ENCODE measurements at places on chromosomes 5 and 9. TPM values are rescaled to one million over a fixed set of nuclear protein-coding genes. Genes with fewer than 3 reads are reported as not detected.

DNA sequence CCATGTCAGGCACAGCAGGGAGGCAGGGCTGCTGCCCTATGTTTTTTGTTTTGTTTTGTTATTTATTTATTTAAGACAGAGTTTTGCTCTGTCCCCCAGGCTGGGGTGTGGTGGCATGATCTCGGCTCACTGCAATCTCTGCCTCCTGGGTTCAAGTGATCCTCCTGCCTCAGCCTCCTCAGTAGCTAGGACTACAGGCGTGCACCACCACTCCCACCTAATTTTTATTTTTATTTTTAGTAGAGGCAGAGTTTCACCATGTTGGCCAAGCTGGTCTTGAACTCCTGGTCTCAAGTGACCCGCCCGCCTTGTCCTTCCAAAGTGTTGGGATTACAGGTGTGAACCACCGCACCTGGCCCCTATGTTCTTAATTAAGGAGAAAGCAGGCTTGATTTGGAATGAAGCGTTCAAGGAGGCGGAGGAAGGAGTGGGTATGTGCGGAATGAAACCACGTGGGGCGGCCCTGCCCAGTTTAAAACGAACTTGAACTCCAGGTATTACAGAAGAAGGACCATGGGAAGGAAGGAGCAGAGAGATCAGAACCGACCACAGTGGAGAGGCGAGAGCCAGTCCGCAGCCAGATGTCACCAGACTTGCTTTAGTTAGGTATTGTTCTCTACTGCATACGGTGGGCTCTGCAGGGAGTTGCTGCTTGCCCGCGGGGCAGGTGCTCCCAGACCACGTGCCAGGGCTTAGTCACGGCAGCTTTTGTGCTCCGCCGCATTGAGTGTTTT lies 34.9 kb upstream of the EPB41L4B start:
- DNase-seq, result no peak

DNA sequence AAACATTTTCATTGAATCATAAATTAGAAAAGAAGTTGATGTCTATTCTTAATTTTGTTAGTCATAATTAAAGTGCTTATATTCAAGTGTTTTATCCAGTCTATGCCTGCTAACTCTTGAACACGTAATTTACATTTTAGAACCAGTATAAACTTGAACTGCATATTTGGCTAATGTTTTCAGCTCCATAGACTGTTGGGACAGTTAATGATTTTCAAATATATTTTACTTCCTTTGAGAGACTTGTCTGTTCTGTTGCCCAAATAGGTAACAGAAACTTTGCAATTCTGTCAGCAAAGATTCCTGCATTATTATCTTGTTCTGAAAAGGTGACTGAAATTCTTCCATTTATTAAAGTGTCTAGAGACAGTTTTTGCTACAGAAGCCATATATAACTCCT lies 7.8 kb downstream of the ITGA2 start:
- DNase-seq, result no peak

DNA sequence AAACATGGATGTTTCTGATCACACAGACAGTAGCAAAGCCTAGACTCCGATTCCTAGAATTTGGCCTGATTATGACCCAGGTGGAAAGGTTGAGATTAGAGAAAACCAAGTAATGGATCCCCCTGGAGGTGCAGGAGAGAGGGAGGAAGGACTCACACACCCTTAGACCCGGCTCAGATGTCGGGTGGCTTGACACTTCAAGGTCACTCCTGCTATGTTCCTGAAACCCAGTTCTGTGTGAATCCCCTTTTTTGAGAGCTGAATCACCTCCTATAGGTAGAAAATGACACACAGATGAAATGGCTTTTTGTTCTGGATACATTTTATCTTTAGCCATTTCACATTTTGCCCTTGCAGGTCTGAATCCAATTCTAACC lies 192.8 kb downstream of the ARRDC3 start:
- no peak for DNase-seq

The PAEP gene
- not detected for polyA plus RNA-seq

Measured in SK-N-SH (cell line).